CD4-positive, alpha-beta T cell treated with Interleukin-15 for 4 hours (primary cell): ENCODE measurements at places on chromosomes 5 and 9.

- no peak for DNase-seq
Observed at GRCh38 chr5:150179019-150179620, 10.7 kb upstream of the SLC6A7 start.

DNA sequence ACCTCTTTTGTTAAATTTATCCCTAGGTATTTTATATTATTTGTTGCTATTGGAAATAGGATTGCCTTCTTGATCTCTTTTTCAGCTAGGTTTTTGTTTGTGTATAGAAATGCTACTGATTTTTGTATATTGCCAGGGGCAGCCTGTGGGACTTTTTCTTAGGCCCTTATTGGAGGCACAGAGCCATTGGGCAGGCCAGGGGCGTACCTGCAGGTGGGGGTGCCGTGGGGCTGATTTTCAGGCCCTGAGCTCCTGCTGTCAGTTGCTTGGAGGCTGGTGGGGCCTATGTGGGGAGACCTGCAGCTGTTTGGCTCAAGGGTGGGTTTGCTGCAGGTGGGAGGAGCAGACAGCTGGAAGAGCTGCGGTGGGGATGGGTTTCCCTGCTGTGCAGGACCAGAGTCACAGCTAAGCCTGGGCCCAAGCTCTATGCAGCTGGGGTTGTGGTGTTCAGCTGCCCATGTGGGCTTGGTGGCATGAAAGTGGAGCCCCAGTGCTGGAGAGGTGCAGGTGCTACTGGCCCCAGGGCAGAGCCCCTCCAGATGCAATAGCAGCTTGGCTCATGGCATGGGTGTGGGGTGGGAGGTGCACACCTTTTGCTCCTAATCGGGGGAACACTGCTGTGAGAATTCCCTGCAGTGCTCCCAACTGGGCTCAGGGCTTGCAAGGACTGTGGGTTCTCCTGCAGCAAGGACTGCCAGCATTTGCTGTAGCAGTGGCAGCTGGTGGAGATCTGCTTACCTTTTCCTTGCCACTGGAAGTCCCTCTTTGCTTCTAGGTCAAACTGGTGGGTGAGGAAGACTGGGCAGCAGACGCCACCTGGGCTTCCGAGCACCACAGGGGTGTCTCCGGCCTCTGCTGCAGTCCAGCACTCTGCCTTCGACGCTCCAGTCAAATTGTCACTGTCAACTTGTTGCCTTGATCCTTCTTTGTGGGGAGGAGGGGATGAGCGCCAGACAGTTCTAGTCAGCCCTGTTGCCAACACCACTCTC is 7.6 kb upstream of the CLPTM1L start:
- DNase-seq = no peak

DNA sequence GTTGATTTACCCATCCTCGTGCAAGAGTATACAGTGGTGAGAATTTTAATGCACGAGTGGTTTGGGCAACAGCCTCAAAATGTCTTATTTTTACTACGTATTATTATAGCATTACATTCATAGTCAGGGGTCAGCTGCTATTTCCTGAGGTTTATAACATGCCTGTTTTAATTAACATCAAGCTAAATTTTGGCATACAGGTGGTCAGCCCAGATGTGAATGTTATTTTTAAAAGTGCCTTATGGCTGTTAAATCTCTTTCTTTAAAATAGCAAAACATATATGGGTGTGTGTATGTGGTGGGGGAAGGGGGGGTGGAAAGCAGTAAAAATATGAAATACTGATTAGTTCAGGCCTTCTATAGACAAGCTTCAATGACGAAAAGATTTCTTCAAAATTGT is 424.5 kb upstream of the CLINT1 start:
- DNase-seq = no peak

DNA sequence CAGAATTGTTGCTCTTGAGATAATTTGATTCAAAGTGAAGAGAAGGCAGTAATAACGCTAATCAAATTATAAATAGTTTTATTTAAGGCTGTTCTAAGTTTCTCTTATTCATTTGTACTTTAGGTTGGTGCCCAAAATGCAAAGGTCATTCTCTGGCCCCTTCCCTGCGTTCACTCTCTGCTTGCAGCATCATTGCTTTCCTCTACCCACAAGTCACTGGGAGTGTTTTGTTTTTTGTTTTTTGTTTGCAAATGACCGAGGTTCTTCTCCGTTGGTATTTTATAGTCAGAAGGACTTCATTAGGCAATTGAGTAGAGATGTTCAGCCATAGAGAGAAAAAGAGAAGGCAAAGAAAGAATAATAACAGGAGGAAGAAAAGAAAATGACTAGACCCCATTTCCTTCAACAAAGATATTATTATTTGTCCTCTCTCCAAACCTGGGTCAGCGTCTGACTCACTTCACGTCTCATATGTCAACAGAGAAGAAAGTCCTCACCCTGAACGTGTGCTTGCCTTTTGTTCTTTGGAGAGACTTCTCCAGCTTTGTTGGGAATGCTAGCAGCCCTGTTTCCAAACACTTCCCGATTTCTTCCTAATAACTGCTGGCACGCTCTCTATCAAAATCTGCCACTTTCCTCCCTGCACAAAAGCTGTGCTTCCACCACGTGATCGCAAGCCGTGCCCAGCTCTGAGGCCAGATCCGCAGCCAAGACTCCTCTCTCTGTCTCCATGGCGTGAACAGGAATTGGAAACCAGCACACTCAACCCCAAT is 119.8 kb downstream of the EBF1 start:
- no peak for DNase-seq

DNA sequence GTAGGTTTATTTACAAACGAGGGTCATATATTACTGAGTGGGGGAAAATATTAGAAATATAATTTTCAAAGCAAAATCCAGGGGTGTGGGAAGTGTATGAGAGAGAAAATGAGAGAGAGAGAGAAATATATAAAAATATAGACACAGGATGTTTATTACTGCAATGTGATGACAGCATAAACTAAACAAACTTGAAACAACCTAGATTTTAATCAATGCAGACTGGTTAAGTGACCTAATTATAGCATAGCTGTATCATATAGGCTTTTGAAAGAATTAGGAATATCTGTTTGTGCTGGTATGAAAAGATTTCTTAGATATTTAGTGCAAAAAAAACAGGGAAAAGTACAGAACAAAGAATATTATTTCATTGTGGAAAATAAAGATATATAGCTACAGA is 280.5 kb downstream of the ACTL7B start:
- DNase-seq = no peak

GRCh38 chr5:127299678-127300077 is 9.1 kb downstream of the MEGF10 start:
- DNase-seq = no peak
